HT1080 (cell line): ENCODE measurements at places on chromosomes 7 and 10. TPM values are rescaled to one million over a fixed set of nuclear protein-coding genes. Genes with fewer than 3 reads are reported as not detected.
A peak's percentile ranks its signal among the peaks of the same experiment; 100 is the strongest.

ZNF485 gene
- total RNA-seq = 7.1 and 8.8 TPM in 2 replicates

GRCh38 chr10:70604106-70604505, 1.6 kb upstream of the PRF1 start:
- DNase-seq = no peak

DNA sequence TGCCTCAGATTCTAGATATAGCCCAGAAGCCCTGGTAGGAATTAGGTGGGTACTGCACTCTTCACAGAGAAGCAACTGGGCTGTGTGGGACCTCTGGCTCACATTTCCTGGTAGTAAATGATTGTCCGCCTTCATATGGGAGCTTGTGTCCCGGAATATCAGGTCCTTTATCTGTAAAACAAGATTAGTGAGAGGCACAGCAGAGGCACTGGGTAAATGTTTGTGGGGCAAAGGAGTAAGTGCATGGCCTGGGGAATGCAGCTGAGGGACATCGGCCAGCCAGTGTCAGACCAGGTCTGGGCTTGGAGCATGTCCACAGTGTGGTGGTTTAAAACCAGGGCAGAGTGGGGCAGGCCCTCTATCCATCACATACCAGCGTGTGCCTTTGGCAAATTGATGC, 323.3 kb upstream of the ZMIZ1 start:
- DNase-seq = no peak

GRCh38 chr10:124151466-124152095, 58.2 kb upstream of the CHST15 start:
- DNase-seq = no peak

GRCh38 chr10:47184273-47184672, 115.7 kb upstream of the GDF10 start:
- no peak for DNase-seq

DNA sequence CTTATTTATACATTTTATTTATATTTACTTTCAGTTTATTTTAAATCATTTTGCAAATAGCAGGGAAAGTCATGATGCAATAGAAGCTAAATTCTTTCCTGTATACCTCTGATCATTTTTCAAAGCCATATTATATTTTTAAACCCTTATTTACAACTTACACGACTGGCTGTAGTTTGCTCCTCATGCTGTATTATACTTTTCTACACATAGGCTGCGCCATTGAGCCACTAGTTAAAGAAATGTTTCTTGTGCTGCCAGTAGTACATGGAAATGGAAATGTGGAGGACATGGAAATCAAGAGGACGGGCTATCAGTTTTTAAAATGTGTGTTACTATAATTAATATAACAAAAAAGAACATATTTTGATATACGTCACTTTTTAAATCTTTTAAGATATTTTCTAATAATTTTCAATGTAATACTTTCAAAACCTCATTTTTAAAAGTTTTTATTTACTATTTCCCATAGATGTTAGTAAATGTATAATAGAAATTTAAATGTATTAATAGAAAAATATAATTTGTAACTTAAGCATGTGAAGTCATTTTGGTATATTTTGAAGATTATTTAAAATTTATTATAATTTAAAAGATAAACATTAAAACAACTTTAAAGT, 118.5 kb downstream of the VTI1A start:
- peak; percentile 70 for DNase-seq
